ENCODE measurements at places on chromosomes 13 and 19.

DNA sequence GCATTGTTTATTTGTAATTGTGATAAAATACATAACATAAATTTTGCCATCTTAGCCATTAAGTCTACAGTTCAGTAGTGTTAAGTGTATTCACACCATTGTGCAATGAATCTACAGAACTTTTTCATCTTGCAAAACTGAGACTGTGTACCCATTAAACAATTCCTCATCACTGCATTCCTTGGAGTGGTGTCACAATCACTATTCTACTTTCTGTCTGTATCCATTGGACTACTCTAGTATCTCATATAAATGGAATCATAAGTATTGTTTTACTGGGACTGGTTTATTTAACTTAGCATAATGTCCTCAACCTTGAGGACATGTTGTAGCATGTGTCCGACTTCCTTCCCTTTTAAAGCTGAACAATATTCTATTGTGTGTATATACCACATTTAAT is 36.8 kb downstream of the UFM1 start:
- DNase-seq, result no peak

DNA sequence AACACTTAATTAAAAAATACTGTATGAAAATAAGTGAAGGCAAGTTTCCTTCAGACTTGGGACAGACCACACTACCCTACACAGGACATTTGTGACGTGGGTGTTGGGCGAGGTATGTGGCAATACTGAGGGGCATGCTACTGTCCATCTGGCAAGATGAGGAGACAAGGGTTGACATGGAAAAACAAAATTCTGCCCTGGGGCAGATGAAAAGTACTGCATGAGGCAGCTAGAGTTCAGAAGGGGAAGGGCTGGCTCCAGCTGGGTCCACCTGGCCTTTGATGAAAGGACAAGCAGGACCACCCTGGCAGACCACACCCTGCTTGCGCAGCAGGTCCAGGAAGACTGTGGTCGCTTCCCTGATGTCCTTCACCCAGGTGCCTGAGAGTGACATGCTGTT is 43.2 kb downstream of the LATS2 start:
- DNase-seq, result no peak

DNA sequence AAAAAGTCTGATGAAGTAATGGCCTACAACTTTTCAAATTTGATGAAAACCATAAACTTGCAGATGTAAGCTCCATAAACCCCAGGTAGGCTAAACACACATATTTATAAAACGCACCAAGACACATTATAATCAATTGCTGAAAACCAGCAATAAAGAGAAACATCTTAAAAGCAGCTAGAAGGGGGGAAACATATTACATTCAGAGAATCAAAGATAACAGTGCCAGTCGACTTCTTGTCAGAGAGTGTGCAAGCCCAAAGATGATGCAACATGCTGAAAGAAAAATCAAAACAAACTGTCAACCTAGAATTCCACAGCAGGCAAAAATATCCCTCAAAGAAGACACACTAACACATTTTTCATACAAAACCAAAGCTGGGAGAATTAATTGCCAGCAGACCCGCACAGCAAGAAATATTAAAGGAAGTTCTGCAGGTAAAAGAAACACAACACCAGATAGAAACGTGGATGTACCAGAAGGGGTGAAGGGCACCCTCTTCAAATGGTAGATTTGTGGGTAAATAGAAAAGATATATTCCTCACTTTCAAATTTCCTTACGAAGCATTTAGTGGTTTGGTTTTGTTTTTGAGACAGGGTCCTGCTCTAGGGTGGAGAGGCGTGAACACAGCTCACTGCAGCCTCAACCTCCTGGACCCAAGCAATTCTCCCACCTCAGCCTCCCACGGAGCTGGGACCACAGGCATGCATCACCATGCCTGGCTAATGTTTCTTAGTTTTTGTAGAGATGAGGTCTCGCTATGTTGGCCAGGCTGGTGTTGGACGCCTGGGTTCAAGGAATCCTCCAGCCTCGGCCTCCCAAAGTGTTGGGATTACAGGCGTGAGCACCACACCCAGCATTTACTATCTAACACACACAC is 16.5 kb upstream of the ATP1A3 start:
- no peak for DNase-seq

DNA sequence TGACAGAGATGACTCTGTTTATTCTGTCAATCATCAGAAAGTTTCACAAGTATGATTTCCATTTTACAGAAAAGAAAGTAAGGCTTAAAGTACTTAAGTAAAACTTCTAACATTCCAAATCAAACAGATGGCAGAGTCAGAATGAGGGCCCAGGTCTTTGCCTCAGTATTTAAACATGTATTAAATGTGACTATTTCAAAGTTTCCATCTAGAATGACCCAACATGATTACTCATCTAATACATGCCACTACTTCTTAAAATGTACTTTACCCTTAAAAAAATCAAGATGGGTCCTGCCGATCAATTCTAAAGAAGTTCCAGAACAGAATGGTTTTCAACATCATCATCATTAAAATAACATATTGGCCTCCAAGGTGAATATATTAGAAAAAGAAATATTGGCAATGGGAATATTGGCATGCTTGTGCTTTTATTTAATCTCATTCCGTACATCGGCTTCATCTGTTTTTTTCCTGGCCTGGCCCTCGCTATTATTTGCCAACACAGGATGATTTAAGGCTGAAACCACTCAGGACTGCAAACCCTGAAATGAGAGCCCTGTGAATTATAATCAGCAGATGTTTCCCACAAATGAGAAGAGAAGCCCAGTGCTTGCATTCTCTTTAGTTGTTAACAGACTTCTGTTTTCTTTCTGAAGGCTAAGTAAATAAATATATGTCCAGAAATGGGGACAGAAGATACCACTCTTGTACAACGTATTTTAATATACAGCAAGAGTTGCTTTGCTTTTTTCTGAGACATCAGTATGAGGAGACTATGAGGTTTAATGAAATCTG is 340.0 kb downstream of the DNAJC15 start:
- DNase-seq, result no peak

DNA sequence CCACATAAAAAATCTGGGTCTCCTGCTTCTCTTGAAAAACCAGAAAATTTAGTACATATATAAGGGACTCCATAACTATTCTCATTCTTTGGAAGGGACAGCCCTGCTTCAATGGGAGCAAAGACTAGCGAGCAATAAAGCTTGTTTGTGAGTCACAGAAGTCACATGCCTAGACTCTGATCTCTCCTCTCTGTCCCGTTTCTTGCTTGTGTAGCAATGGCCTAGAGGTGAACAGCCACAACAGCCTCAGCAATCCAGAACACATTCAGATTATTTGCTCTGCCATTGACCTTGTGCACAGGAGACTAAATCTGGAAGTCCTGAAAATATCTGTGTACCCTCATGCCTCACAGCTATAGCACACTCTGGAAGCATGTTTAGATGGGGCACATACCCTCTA is 43.2 kb downstream of the SCGB2B2 start:
- DNase-seq, result no peak

GRCh38 chr13:90673746-90674145 is 673.7 kb upstream of the MIR17HG start:
- no peak for DNase-seq

DNA sequence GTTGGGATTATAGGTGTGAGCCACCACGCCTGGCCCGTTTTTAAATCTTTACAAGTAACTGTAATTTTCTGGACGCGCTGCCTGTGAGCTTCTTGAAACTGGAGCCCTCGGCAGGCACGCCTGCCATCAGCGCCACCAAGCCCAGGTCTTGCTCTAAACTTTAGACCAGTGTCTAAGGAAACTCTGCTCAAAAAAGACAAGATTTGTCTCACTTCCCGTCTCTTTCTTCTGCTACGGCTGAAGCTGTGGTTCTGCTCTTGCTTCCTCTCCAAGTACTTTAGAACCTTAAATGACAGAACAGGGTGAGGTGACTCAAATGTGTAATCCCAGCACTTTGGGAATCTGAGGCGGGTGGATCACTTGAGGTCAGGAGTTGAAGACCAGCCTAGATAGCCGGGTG is 24.9 kb downstream of the RCN3 start:
- no peak for DNase-seq

DNA sequence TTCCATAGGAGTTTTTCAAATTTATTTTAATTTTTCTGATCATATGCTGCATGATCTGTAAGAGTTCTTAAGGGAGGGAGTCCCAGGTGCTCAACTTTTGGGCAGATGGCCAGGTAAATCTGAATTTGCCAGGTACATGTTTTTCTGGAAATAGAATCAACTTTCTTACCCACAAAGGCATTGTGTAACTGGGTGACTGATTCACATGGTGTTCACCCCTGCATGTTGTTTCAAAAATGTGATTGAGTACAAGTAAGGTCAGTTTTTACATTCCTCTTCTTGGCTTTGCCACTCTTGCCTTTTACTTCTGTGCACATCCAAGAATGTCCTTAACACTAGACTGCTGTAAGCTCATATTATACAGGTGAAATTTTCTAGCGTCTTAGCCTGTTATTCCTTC is 30.4 kb downstream of the RB1 start:
- DNase-seq, result no peak

DNA sequence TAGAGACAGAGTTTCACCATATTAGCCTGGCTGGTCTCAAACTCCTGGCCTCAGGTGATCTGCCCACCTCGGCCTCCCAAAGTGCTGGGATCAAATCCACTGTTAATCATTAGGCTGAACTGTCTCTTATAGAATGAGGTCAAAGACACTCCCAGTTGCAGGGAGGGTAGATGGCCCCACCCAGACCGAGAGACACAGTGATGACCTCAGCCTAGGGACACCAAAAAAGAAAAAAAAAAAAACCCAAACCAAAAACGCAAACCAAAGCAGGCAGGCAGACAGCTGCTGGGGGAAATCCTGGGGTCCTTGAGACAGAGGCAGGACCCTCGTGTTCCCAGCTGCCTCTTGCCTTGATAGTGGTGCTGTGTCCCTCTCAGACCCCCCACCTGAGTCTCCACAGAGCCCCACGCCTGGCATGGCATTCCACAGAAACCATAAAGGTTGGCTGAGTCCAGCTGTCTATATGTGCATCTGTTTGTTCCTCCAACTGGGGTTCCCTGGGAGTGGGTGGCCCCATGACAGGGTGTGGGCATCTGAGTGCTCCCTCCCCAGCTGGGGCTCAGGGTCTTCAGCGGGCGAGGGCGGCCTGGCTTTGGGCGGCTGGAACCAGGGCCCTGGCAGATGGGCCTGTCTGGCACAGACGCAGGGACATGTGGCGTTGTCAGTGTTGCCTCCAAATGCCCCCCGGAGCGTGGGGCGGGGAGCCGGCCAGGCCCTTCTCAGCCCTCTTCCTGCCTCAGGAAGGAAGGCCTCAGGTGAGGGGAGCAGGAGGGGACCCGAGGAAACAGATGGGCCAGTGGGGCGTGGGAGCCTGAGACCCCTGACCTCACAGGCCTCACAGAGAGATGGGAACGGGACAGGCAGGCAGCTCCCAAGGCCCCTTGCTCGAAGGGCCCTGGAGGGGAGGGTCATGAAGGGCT is 5.2 kb downstream of the DAND5 start:
- DNase-seq, result no peak

- DNase-seq, result no peak
Observed at GRCh38 chr19:53981376-53981951, 10.0 kb upstream of the CACNG6 start.

DNA sequence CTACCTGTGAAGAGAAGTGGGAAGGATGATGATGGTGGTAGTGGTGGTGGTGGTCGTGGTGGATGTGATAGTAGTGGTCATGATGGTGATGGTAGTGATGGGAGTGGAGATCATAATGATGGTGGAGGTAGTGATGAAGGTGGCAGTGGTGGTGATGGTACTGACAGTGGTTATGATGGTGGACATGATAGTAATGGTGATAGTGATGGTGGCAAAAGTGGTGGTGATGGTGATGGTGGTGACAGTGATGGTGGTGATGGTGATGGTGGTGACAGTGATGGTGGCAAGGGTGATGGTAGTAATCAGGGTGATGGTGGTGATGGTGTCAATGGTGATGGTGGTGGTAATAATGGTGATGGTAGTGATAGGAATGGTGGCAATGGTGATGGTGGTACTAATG is 26.2 kb downstream of the MBD3L2B start:
- DNase-seq, result no peak
